ENCODE measurements at places on chromosomes 16 and 17.

DNA sequence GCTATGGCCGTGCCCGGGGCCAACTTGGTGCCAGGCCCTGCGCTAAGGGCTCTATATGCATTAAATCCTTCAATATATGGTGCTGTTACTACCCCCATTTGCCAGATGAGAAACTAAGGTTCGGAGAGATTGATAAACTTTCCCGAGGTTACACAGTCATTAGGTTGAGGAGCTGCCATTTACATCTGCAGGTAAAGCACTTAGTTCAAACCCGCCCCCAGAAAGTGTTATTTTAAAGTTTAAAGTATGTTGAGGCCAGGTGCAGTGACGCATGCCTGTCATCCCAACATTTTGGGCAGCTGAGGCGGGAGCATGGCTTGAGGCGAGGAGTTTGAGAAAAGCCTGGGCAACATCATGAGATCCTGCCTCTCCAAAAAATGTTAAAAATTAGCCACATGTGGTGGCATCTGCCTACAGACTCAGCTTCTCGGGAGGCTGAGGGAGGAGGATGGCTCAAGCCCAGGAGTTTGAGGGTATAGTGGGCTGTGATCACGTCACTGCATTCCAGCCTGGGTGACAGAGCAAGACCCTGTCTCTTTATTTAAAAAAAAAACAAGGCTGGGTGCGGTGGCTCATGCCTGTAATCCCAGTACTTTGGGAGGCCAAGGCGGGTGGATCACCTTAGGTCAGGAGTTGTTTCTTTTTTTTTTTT lies 264.7 kb downstream of the PARN start:
- no peak for DNase-seq

- DNase-seq: no peak
These were observed 147.4 kb upstream of the TBX2 start for GRCh38 chr17:61251939-61252865.

DNA sequence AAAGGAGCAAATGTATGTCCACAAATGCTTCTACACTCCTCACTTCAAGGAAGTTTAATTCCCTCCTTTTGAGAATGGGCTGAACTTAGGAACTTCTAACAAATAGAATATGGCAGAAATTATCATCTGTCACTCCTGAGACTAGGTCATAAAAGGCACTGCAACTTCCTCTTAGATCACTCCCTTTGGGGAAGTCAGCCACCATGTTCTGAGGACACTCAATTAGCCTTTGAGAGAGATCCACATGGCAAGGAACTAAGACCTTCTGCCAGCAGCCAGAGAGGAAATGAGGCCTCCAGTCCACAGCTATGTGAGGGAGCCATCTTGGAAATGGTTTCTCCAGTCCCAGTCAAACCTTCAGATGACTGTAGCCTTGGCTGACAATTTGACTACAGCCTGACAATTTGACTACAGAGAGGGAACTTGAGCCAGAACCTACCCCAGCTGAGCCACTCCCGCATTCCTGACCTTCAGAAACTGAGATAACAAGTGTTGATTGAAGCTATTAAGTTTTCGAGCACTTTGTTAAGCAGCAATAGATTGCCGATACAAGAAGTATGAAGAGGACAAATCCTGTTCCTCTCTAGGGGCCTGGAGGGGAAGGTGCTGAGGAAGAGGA lies 113.4 kb upstream of the SEC14L1 start:
- DNase-seq: no peak

DNA sequence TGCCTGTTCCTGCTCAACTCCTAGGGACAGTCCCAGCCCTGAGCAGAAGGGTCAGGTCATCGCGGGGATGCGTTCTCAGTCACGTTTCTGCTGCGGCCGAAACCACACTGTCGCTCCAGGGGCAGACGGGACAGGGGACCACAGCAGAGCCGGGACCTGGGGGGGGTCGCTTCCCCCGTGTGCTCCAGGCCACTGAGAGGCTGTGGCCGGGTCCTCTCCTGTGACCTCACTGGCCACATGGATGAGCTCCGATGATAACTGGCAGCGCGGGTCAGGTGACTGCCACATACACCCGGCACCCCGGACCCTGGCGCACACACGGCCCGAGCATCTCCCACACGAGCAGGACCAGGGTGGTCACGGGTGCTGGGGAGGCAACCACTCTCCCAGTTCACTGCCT lies 12.8 kb downstream of the GNPTG start:
- DNase-seq: no peak

- DNase-seq: no peak
These were observed 69.4 kb downstream of the CNGB1 start for GRCh38 chr16:57901480-57902069.

GRCh38 chr16:23484510-23485256 lies 25.6 kb downstream of the GGA2 start:
- DNase-seq: no peak

- DNase-seq: no peak
These were observed 156.4 kb downstream of the CMIP start for GRCh38 chr16:81601008-81601428.

GRCh38 chr17:43905400-43905984 lies 1.8 kb downstream of the MPP2 start:
- no peak for DNase-seq

- no peak for DNase-seq
These were observed 67.9 kb downstream of the SSH2 start for GRCh38 chr17:29862127-29862526.

DNA sequence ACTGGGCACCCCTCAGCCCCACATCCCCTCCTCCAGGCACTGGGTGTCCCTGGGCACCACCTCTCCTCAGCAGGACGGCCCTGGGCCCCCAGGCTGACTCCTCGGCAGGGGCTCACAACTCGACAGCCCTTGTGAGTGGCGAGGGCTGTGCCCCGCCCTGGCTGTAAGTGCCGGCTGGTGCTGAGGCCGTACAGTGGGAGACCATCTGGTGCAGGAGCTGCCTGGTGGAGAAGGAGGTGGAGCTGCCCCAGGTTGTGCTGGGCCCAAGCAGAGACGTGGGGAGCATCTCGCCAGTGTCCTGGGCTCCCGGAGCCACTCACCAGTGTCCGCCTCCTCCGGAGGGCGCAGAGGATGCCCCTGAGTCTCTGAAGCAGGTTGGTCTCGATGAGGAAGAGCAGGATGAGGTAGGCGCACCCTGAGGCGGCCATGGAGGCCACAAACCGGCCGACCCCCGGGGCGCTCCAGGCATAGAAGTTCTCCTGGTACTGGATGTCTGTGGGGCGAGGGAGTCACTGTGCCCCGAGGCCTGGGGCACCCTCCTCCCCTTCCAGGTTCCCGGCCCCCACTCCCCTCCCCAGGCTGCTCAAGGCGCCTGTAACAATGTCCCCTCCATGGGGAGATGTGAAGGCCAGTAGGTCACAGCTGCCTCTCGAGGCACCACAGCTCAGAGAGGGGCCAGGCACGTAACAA lies 15.1 kb upstream of the RNPS1 start:
- DNase-seq: no peak

- no peak for DNase-seq
These were observed 134.1 kb downstream of the SOX9 start for GRCh38 chr17:72254808-72255449.
